Progenitor cell of endocrine pancreas (in vitro differentiated cells): ENCODE measurements at places on chromosomes 12 and 14. TPM values are rescaled to one million over a fixed set of nuclear protein-coding genes. Genes with fewer than 3 reads are reported as not detected.

Gene VPS29
- total RNA-seq = 101 and 102 TPM in 2 replicates

Gene KERA
- total RNA-seq = not detected in 2 replicates

Gene RAB3IP
- total RNA-seq = 85.6 and 92.4 TPM in 2 replicates

Gene ALKBH1
- 14.4 and 14.5 TPM in 2 replicates for total RNA-seq

Gene NFYB
- 35.2 and 36.2 TPM in 2 replicates for total RNA-seq

Gene LMNTD1
- not detected in 2 replicates for total RNA-seq

Gene PTPN11
- 73.8 and 77.3 TPM in 2 replicates for total RNA-seq

Gene KCNMB4
- total RNA-seq = 8.2 and 9.6 TPM in 2 replicates

Gene NGB
- total RNA-seq = not detected in 2 replicates

Gene RPGRIP1
- total RNA-seq = 0.19 and 0.58 TPM in 2 replicates

Gene CMA1
- not detected in 2 replicates for total RNA-seq

Gene AP4S1
- 12.0 and 12.9 TPM in 2 replicates for total RNA-seq

Gene MDGA2
- total RNA-seq = 0.19 and 0.55 TPM in 2 replicates

Gene KCNA1
- not detected in 2 replicates for total RNA-seq

Gene CLEC4E
- not detected in 2 replicates for total RNA-seq

Gene GARIN6
- not detected in 2 replicates for total RNA-seq

Gene LUM
- 0.16 TPM in 1 of 2 replicates, not detected in the other for total RNA-seq

Gene MEG3
- 31.0 and 32.3 TPM in 2 replicates for total RNA-seq

Gene NANOG
- 0.64 and 0.74 TPM in 2 replicates for total RNA-seq

Gene HOXC6
- 0.17 and 0.27 TPM in 2 replicates for total RNA-seq

Gene PROX2
- not detected in 2 replicates for total RNA-seq

Gene SYNE3
- total RNA-seq = 0.31 and 0.44 TPM in 2 replicates

Gene FLVCR2
- 1.0 and 6.3 TPM in 2 replicates for total RNA-seq

Gene PDZRN4
- 0.11 and 0.12 TPM in 2 replicates for total RNA-seq

Gene AQP2
- 0.29 and 1.0 TPM in 2 replicates for total RNA-seq

Gene YBX3
- 200 and 215 TPM in 2 replicates for total RNA-seq

Gene HRK
- 5.5 and 6.9 TPM in 2 replicates for total RNA-seq

Gene GALNT8
- 13.4 and 15.6 TPM in 2 replicates for total RNA-seq

Gene DCAF11
- 79.7 and 80.9 TPM in 2 replicates for total RNA-seq

Gene MED6
- 47.1 and 52.2 TPM in 2 replicates for total RNA-seq

Gene BRMS1L
- 11.6 and 13.1 TPM in 2 replicates for total RNA-seq

Gene KRT8
- total RNA-seq = 1,180 and 1,246 TPM in 2 replicates

Gene EFS
- 66.8 and 69.6 TPM in 2 replicates for total RNA-seq

Gene SOS2
- 34.2 and 35.7 TPM in 2 replicates for total RNA-seq

Gene COCH
- total RNA-seq = 26.9 and 32.5 TPM in 2 replicates

Gene HOXC12
- not detected in 2 replicates for total RNA-seq

Gene TPPP2
- 0.84 TPM in 1 of 2 replicates, not detected in the other for total RNA-seq

Gene APOF
- not detected in 2 replicates for total RNA-seq
